ENCODE measurements at places on chromosomes 4 and X.

- DNase-seq: no peak
Measured at GRCh38 chrX:87516717-87517121, 883 bp upstream of the KLHL4 start.

- DNase-seq: no peak
Measured at GRCh38 chr4:109803924-109804571, 2.2 kb upstream of the CFI start.

- no peak for DNase-seq
Measured at GRCh38 chr4:186838295-186838694, 114.6 kb upstream of the FAT1 start.

- no peak for DNase-seq
Measured at GRCh38 chrX:134745636-134746409, 87.6 kb upstream of the PLAC1 start.

DNA sequence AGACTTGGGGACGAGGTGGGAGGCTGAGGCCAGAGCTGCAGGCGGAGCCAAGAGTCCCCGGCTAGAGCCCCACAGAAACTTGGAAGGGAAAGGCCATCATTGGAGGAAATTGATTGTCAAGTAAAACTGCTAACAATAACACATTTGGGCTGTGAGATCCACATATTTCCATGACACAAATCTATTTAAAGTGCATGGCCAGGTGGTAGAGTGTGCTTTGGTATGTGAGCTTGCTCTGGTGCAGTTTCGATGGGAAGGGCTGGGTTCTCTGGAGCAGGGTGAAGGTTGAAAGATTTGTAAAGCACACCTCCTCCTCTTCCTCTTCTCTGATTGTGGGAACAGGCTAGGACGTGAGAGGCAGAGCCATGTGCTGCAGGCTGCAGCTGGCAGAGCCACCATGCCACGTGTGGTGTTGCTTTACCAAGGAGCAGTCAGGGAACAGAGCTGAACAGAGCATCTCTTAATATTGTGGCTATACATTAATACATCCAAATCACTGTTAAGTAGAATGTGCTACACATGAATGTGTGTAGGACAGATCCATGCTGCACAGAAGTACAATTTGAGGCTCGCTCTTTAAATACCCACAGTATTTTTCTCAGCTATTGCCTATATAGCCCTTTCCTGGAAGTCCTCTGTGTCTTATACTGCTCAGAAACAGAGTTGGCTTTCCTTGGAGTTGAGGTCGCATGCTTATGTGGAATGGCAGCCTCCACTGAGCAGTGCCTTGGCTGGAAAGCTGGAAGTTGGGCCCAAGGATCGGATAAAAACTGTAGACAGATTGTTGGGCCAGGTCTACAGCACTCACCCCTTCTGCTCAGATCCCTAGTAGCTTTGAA, 37.7 kb downstream of the FHDC1 start:
- DNase-seq: no peak

DNA sequence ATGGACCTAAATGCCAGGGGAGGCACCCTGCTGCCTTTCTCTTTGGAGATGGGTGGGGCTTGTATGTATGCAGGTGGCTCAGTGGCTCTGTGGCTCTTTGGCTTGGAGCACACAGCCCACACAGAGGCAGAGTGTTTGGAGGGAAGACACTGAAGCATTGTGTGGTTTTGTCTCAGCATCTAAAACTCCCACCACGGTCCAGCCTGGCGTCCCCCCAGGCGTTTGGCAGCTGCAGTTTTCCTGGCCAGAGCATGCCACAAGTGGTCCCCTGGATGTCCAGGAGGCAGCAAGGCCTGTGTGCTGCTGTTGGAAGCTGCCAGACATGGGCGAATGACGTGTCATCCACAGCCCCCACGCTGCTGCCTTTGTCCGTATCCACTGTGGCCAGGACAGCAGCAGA, 32.2 kb upstream of the PSAPL1 start:
- no peak for DNase-seq

GRCh38 chr4:138205531-138206233, 36.5 kb downstream of the SLC7A11 start:
- DNase-seq: no peak

DNA sequence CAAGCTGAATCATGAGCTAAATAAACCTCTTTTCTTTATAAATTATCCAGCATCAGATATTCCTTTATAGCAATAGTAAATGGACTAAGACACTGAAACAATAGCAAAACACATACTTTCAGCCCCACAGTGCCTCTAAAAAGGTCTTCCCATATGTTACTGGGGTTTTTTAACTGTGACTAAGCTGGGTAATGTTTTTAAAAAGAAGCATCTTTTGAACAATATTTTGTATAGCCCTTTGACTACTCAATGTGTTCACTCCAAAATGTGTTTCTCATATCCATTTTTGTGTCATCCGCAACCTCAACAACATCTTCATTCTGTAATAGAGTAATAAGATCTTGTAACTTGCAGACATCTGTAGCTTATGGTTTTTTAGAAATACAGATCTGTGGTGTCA, 218.7 kb upstream of the S100G start:
- DNase-seq: no peak

DNA sequence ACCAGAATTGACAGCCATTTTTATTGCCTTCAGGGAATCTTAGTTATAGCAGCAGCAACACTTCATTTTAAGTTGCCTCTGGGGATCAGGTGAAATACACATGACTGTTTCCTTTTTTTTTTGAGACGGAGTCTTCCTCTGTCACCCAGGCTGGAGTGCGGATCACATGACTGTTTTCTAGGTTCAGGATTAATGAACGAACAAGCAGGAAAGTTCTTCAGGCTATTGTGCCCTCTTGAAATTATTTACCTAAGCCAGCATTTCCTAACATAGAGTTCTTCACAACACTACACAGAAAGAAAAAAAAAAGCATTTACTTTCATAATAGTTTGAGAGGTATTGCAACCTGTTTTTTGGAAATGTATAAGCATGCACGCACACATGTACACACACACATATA, 2032.8 kb downstream of the PCDH7 start:
- DNase-seq: no peak

- DNase-seq: no peak
Measured at GRCh38 chr4:140711910-140712309, 44.3 kb downstream of the TBC1D9 start.

GRCh38 chr4:22552812-22553211, 36.9 kb upstream of the ADGRA3 start:
- no peak for DNase-seq

DNA sequence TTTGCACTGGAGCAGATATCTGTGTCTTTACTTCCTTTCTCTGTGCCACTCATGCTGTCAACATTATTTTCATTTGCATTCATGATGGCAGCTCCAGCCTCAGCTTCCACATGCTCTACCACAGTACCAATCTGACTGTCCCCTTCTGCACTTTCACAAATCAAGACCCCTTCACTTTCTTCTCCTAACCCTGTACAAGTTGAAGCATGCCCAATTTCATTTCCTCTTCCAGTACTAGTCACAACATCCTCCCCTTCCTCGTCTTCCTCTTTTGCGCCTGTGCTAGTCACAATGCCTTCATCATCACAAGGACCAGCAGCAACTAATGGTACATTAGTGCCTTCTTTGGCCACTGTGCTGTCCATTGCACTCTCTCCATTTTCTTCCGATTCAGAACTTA, 26.5 kb downstream of the BOD1L1 start:
- DNase-seq: no peak

- DNase-seq: no peak
Measured at GRCh38 chr4:54281054-54281766, 52.1 kb downstream of the PDGFRA start.

DNA sequence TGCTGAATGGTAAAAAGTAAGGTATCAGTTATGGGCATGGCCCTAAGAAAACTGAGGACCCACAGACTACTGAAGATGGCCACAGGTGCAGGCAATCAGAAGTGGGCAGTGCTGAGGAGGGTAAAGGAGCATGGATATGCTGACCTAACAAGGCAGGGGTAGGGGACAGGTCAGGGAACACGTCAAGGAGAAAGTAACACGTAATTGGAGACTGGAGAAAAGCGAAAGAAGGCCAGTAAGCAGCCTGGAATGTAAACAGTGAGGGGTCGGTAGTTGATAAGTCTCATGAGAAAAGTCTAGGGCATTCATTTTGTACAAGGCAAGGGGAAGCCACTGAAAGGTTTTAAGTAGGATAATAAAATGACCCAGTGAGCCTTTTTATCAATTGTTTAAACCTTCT, 153.3 kb downstream of the PRDM5 start:
- no peak for DNase-seq

GRCh38 chr4:112865443-112865842, 184.0 kb upstream of the ANK2 start:
- DNase-seq: no peak

DNA sequence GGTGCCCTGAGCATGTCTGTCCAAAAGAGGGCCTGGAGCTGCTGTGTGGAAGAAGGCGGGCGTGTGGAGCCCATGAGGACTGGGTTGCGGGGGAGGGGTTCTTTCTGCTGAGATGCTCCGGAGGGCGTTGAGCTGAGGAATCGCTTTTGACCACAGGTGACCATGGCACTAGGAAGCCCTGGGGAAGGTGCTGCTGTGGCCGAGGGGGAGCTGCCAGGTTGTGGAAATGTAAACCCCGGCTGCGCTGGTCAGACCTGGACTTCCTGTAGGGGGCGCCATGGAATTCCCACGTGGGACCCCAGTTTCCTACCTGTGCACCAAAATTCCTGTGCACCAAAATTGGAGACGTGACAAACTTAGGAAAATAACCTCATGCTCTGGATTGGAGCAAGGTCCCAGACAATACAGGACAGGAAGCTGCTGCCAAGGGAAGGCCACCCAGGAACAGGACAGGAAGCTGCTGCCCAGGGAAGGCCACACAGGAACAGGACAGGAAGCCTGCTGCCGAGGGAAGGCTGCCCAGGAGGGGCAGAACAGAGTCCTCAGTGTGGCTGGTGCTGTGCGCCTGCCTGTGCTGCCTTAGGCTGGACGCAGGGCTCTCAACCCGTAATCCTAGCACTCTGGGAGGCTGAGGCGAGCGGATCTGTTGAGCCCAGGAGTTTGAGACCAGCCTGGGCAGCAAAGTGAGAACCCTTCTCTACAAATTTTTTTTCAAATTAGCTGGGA, 28.4 kb upstream of the UVSSA start:
- DNase-seq: no peak

DNA sequence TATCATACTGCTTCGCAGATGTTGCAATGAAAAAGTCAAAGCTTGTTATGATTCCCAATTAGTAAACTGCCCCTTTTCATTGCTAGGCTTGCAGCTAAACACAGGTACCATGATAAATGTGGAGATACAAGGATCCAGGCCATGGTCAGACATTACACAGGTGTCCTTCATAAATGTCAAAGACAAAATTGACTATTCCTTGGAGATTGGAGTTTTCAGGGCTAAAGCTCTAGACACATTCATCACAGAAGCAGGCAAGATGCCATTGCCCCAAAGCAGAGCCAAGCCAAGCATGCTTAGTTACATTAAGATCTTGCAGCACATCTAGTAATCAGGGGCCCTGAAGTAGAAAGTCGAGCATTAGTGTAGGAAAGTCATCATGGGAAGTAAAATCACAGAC, 111.3 kb upstream of the INTU start:
- DNase-seq: no peak

GRCh38 chr4:185412412-185412811, 13.4 kb downstream of the UFSP2 start:
- DNase-seq: no peak

DNA sequence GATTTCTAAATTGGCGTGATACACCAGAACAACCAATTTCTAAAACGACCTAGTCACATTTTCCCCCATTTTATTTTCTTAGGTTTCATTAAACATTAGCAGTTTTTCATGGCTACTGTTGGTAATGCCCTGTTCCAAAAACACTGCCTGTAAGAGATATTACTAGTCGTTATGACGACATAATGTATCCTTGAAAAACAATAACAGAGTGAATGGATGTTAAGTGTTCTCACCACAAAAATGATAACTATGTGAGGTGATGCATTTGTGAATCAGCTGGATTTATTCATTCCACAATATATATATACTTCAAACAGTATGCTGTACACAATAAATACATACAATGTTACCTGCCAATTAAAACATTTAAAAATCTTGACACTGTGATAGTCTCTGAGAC, 1147.6 kb upstream of the PCDH10 start:
- DNase-seq: no peak

GRCh38 chr4:107837317-107837716, 12.6 kb downstream of the SGMS2 start:
- DNase-seq: no peak

DNA sequence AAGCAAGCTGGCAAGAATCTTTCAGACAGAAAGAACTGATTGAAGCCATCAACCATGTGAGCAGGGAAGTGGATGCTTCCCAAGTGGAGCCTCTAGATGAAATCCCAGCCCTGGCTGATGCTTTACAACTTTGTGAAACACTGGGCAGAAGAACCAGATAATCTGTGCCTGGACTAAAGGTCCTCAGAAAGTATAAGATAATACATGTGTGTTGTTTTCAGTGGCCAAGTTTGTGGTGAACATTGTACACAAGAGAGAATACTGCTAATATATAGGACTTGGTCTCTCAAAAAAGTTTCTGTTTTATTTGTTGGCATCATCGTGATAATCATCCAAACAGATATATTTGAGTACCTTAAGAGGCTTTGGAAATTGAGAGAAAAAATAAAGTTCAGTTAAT, 1367.8 kb upstream of the IGFBP7 start:
- no peak for DNase-seq

DNA sequence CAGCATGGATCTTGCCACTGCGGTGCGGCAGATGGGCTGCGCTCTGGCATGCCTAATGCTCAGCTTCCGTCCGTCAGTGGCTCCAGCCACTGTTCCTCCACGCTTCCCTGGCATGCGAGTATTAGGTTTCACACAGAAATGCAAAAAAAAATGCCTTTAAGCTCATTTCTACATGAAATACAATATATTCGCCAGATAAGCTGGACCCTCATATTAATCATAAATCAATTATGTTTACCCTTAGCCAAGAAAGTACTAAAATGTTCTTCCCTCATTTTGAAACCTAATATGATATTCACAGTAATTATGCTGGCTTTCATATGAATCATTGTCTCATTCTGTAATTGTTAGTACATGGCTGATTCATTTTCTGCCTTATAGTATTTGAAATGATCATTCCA, 115.5 kb upstream of the FAM241A start:
- no peak for DNase-seq

DNA sequence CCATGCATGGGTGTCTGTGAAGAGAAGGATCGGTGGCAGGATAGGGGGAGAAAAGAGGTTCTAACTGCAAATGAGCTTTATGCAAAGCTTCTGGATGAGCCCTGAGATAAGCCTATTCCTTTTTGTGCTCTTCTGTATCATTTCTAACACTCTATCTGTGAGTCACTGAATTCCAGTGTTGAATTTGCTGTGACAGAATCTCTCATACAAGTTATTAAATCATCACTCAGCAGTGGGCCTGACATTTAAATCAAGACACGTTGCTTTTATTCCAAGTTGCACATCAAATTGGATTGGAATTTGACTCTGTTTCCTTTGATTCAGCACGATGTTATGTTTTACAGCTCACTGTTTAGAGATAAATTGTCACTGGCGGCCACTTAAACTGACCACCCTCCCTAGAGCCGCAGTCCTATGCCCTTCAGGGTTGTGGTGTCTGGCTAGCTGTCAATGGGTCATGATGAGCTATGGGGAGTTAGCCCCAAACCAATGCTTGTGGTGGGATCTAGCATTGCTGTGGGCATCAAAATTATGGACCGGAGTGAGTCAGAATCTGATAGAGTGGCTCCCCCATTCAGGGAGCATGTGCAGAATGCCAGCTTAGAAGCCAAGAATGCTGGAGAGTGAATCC, 42.7 kb downstream of the LHFPL1 start:
- DNase-seq: no peak

- no peak for DNase-seq
Measured at GRCh38 chr4:173482330-173482931, 47.6 kb downstream of the HAND2 start.

All from GM19239 (cell line).